ENCODE measurements at places on chromosomes 2 and 18. TPM values are rescaled to one million over a fixed set of nuclear protein-coding genes. Genes with fewer than 3 reads are reported as not detected.

UGT1A6 gene
- total RNA-seq = 18.3 TPM

GRCh38 chr2:121376535-121377250, 91.7 kb upstream of the TFCP2L1 start:
- DNase-seq = no peak

ABI2 gene
- total RNA-seq = 23.1 TPM

- DNase-seq = no peak
Measured at GRCh38 chr2:40147360-40147759, 304.5 kb downstream of the SLC8A1 start.

GRCh38 chr2:68103030-68103708, 40.4 kb upstream of the C1D start:
- DNase-seq = no peak

DYSF gene
- not detected for total RNA-seq

STARD6 gene
- not detected for total RNA-seq

DNA sequence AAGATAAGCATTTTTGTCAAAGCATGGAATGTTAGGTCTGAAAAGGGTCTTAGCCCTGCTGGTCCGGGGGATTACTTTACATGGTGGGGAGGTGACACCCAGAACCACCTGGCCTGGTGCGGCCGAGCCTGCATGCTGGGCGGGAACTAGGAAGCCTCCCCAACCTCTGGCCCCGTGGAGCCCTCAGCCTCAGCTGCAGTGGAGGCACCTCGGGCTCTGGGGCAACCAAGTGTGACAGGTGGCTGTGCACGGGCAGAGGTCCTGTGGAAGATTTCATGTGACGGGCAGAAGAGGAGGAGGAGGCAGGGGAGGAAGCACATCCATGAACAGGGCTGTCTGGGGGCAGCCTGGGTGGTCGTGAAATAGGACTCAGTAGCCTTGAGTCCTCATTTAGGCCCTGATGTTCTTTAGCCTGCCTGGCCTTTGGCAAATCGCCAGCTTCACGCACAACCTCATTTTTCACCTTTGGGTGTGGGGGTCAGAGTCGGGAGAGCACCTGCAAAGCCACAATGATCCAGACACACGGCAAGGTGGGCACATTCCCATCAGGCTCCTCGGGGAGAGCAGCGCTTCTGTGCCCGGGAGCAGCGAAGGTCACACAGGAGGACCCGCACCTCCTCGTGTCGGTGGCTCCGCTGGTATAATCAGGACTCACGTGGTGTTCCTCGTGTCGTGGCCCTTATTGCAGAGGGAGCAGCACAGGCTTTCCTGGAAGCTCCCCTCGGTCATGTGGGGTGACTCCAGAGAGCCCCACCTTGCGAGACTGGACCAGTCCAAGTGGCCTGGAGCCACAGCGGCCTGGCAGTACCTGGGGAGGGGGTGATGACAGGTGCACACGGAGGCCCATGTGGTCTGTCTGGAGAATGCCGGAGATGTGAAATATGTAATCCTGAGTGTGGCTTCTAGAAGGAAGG, 13.9 kb downstream of the CNDP2 start:
- no peak for DNase-seq

GRCh38 chr2:45892425-45892745, 240.9 kb downstream of the PRKCE start:
- no peak for DNase-seq

GRCh38 chr18:45512363-45512953, 102.8 kb upstream of the SLC14A2 start:
- no peak for DNase-seq

DNA sequence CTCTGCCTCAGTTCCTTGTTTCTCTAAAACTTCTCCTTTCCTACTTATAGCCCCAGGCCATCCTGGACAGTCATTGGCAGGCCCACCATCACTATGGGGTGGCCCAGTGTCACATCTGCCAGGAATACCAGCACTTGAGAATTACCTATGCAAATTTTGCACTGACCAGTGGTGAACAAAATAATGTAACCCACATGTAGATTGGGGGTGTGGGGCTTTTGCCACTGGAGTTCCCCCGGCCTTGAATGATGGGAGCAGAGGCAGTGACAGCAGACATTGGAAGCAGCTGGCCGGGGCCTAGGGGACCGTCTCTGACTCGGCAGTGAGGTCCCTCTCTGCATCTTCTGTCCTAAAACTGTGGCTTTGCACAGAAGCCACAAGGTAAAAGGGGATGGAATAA, 24.9 kb upstream of the DNMT3A start:
- DNase-seq = no peak

DPP10 gene
- total RNA-seq = not detected

DNA sequence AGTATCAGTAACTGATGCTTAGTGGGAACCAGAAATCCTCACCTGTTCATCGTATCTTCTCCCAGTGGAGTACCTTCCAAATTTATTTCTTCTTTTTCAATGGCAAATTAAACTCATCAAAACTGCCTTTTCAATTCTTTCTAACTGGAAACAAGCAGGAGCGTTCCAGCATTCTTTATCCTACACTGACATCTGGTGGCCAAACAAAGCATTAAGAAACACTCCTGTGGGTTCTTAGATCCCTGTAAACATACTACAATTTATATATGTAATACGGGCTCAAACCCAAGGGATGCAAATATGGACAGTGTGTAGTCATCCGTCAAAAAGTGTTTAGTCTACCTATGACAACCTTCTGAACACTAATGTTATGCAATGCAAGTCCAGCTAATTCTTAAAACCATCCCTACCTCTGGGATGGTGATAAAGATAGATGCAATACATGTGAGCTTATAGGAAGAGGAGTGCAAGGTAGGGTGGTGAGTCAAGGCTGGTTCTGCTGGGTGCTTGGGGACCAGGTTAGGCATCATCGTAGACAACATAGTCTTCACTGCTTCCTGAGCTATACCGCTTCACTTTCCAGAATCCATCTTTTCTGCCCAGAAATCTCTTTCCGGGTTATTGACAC, 375.0 kb downstream of the CTNNA2 start:
- DNase-seq = peak; percentile 82

HES6 gene
- 113 TPM for total RNA-seq

DNA sequence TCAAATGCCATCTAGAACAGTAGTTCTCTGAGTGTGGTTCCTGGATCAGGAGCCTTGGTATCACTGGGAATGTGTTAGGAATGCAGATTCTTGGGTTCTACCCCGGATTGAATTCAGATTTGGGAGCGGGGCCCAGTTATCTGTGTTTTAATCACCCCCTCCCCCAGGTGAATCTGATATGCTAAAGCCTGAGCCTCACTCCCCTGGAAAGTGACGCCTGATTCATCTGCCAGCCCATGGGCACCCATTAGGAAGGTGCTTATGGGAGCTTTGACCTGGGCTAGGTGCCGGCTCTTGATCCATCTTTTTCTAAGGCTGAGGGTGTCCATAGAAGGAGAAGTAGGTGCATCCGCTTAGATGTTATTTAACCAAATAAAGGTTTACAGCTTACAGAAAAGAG, 199.4 kb downstream of the NEDD4L start:
- no peak for DNase-seq

GRCh38 chr2:73009177-73009839, 62.2 kb downstream of the SFXN5 start:
- no peak for DNase-seq

DNA sequence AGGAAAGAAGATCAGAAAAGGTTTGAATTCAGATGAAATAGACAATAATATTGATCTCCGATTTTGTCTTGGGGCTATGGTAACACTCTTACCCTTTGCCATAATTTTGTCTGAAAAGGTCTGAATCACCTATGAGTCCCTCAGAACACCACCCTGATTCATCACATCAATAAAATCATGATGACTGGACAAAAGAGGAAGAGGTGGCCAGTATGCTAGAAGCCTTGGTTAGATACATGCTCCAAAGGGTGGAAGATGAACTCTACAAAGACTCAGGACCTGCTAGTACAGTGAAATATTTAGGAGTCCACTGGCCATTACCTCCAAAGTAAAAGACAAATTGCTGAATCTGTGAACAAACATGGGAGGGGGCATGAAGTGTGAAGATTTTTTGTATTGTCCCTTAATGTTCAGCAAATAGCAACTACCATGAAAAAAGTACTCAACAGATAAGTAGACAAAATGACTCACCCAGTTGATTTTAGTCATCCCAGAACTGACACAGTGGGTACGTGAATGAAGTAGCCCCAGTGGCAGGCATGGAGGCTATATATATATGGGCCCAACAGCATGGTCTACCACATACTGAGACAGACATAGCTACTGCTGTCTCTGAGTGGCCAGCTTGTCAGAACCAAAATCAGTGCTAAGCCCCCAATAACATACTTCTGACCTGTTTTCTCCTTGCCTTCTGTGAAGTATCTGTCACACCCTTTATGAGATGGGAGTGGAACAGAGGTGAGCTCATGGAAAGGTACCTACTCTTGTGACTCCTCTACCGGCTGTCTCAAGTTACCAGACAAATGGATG, 36.5 kb upstream of the GLS start:
- DNase-seq = peak; percentile 26

RBMS1 gene
- 14.2 TPM for total RNA-seq

SH3RF3 gene
- 0.16 TPM for total RNA-seq

DNA sequence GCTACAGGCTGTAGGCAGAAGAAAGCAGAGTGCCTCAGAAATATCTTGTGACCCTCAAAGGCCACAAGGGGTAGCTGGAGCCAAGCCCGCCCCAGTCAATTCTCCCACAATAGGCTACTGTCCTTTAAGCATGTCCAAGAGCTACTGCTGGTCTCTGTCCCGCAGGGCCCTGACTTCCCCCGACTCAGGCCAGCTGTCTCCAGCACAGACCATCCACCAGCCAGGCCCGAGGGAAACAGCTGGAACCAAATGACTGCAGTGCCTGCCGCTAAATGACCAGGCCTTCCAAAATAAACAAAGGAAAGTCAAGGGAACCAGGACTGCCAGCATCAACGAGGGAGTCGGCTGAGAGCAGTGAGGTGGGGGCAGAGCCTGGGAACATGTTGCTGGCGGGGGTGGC, 36.7 kb downstream of the MCFD2 start:
- DNase-seq = no peak

DNA sequence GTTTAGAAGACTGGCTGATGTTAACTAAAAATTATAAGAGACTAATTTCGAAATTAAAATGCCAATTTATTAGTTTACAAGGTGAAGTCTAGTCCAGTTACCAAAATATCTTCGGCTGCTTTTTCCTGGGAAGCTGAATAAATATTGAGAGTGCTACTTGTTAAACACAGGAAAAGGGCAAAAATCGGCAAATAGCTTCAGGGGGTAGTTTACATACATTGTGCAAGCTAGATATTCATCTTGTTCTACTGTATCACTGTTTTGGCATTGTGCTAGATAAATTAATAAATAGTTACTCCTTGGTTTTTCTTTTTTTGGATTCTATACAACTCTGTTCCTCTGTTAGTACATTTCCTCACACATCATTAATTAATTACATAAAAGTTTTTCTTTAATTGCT, 29.3 kb downstream of the NHEJ1 start:
- no peak for DNase-seq

MAB21L4 gene
- 24.5 TPM for total RNA-seq

DNA sequence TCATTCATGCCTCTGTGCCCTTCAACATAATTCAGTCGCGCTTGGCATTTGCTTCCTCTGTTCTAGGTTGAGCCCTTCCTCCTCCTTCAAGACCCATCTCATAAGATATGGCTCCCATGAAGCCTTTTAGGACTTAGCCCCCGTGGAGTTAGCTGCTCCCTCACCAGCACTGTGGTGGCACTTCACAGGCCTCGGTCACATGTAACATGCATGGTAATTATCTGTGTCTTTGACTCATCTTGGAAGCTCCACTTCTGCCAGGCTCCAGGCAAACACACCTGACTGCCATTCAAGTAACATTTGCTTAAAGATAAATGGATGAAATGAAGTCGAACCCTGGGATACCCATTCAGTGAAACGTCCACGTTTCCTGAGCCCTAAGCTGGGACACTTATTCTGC, 484.7 kb downstream of the EIPR1 start:
- DNase-seq = no peak

Measured in HT-29 (cell line).